Stimulated activated CD8-positive, alpha-beta memory T cell treated with anti-CD3 and anti-CD28 coated beads, Interleukin-7, amount 100 ng/mL, for 1 hour (primary cell): ENCODE measurements at places on chromosomes 12 and 14.

- no peak for DNase-seq
These were observed 67.4 kb downstream of the ADGRD1 start for GRCh38 chr12:131021154-131021541.

GRCh38 chr12:22310709-22311108 lies 23.8 kb downstream of the ST8SIA1 start:
- DNase-seq, result no peak

GRCh38 chr14:21096978-21097635 lies 1.3 kb downstream of the ZNF219 start:
- no peak for DNase-seq

- DNase-seq, result no peak
These were observed 24.6 kb downstream of the ZNF26 start for GRCh38 chr12:133010657-133011297.

- no peak for DNase-seq
These were observed 14.7 kb downstream of the METTL3 start for GRCh38 chr14:21496453-21496852.

DNA sequence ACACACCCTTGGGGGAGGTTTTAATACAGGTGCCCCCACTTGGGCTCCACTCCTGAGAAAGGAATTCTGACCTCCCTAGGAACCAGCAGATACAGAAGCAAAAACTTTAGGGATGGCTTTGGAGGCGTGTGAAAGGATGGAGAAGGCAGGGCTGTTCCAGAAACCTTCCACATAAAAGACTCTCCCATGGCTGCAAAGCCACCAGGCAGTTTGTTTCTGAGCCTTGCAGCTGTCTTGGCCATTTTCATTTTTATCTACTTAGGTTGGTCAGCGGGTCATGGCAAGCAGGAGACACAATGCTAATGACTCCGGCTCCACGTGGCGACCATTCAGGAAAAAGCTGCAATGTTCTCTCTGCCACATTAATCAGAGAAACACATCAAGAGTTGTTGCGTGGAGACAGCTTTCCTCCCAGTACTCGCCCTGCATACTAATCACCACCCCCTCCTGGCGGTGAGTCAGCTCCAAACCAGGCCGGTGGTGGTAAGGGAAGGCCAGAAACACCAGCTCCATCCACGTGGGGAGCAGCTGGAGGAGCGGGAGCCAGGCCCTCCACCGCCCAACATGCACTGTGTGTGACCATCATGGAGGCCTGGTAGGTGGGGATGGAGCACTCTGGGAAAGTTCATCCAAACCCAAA lies 30.9 kb upstream of the IRF2BPL start:
- DNase-seq, result no peak

- DNase-seq, result no peak
These were observed 104.2 kb upstream of the MAP1LC3B2 start for GRCh38 chr12:116454950-116455447.

DNA sequence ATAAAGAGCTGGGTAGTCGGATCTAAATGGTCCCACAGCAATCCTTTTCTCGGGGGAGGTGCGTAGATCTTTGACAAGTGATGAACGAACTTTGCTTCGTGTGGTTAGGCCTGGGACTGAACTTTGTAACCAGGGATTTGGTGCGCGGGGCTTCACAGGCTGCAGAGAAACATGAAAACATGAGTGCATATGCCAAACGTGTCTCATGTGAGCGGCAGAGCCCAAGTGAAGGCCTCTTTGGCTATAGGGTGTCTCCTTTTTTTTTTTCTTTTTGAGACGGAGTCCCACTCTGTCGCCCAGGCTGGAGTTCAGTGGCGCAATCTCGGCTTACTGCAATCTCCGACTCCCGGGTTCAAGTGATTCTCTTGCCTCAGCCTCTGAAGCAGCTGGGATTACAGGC lies 12.0 kb upstream of the RIOX1 start:
- no peak for DNase-seq

GRCh38 chr12:122866950-122867607 lies 28.8 kb downstream of the VPS37B start:
- no peak for DNase-seq

DNA sequence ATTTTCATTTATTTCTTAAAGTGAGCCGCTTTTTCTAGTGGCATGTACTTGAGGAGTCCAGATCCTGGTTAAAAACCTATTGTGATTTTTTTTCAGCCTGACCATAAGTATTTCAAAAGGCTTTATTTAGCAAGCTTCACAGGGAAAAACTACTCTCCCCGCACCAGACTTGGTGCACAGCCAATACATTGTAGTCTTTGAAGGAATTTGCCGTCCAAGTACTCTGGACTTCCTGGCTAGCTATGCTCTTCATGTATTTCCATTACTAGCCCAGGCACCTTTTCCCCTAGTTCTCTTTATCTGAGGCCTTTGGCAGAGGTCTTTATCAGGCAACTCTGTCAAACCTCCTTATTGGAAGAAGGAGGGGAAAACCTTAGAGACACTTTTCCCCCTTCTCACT lies 234.7 kb downstream of the CCDC91 start:
- no peak for DNase-seq

DNA sequence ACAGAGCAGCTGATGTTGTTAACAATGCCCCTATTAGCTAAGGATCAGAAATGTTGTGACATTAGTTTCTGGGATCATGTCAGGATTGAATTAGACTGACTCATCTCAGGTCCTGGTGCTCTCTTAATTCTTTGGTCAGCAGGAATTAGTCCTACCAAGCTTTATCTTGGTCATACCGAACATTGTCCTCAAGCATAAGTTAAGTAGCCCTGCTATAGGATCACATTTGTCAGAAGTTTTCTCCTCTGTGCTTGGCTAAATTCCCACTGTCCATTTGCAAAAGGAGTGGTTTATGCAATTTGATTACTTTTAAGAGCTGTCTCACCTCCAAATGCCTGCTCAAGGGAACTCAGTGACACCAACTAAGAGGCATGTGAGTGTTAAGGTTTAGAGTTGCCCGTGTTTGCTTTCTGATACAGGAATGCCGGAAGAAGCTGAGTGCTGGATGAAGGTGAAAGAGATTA lies 48.4 kb upstream of the IFNG-AS1 start:
- no peak for DNase-seq

DNA sequence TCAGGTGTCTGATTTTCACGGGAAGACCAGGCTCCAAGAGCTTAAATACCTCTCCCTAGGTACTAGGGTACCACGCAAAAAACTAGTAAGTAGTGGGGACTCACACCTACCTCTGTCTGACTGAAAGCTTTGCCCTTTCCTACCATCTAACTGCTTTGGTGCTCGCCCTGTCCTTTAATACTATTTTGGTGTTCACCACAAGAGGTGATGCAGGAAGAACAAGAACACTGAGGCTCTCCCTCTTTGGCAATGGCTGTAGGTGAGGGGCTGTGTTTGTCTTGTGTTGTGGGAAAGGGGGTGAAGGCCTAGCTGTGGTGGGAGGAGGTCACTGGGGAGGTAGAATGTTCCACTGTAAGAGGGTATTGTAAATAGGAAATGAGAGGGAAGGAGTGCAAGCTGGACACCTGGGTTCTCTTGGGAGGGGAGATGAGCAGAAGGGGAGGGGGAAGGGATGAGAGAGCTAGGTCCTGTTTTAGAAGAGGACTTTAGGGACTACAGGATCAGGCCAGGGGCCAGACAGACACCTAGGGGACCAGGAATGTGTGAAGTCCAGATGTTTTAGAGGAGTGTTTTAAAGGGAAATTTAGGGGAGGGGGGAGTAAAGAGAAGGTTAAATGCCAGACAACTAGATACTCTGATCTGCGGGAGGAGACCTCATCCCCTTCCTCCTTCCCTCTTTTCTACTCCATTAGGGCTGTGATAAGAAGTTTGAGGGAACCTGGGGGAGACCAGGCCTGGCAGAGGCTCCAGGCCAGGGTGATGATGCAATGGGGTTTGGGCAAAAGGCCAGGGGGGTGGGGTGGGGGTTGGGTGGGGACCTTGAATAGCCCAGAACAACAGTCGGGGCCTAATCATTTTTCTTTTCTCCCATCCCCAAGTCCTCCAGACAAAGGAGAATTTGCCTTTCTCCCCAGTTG lies 2.1 kb downstream of the ITGA5 start:
- DNase-seq, result no peak

DNA sequence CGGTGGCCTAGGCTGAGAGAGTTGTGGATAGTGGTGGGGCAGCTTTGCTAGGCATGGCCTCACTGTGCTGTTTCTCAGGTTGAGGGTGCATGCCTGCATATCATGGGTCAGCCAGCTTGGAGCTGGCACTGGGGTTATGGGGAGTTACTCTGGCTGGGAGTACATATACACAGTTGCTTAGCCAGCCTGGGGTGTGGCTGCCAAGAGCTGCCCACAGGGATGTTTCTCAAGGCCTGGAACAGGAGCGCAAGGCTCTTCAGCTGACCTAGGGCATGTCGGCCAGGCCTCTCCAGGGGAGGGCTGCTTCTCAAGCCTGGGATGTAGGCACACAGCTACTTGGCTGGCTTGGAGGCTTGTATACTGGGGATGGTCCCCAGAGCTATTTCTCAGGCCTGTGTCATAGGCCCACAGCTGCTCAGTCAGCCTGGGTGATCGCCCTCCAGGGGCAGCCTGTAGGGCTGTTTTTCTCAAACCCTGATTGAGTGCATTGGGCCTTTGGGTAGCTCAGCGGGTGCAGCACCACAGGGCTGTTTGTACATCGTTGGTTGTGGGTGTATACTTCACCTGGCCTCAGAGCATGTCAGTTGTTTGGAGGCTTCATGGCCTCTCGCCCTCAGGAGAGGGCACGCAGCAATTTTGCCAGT lies 114.9 kb downstream of the METTL25 start:
- DNase-seq, result no peak

DNA sequence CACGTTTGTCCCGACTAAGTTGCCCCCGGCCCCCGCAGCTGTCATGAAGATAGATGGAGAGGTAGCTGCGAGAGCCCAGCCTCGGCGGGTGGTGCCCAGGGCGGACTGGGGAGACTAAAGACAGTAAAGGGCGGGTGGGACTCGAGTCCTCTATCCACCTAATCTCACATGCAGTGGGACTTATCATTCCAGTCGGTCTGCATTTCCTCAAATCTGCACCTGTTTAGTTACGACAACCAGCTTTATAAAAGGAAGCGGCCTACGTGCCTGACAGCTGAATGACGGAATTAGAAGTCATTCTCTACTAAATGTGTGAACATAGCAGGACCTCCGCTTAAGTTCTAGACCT lies 109.8 kb upstream of the EGLN3 start:
- DNase-seq, result no peak

DNA sequence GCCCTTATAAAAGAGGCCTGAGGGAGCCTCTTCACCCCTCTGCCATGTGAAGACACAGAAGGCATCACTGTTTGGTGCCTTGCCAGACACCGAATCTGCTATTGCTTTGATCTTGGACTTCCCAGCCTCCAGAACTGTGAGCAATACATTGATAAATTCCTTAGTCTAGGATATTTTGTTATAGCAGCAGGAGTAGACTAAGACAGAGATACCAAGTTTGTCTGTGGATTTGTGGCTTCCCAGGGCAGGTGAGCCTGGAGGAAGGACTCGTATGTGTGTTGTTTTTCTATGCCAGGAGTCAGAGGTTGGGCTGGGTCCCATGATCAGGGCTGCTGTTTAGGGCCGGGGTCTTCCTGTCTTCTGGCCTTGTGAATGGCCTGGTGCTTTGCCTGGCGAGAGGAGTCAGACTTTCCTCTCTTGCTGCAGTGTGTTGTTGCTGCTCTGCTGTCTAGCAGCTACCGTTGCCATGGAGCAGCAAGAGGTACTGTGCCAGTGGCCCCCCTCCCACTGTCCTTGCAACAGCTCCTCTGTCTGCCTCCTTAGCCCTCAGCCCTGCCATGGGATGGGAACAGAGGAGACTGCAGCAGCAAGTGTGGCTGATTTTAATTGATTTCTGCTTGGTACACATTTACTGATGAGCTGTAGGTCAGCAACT lies 111.2 kb downstream of the CHST11 start:
- no peak for DNase-seq

GRCh38 chr12:70033310-70033709 lies 208.3 kb downstream of the MYRFL start:
- DNase-seq, result no peak

- DNase-seq, result no peak
These were observed 105.2 kb downstream of the TSPAN9 start for GRCh38 chr12:3182426-3182825.

- no peak for DNase-seq
These were observed 51.4 kb downstream of the SUSD6 start for GRCh38 chr14:69662636-69663299.

GRCh38 chr12:59164991-59165718 lies 244.9 kb upstream of the LRIG3 start:
- no peak for DNase-seq

- DNase-seq, result no peak
These were observed 26.5 kb upstream of the JDP2 start for GRCh38 chr14:75401361-75401760.

DNA sequence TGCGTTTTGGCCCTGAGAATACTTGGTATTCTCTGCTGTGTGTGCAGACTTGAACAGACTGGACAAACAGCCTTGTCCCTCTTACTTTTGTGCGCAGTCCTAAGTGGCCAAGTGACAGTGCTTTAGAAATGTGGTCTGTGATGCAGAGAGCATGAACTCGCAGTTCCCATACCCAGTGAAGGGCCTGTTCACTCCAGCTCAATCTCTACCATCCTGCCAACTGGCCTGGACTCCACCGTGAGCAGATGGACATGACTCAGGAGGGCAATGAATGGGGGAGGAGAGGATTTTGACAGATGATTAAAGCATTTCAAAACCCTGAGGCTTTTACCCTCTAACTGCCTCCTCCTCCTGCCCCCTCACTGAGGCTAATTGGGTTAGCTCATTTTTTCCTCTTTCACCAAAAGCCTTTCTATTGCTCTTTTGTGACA lies 62.5 kb upstream of the PYGL start:
- DNase-seq, result no peak

DNA sequence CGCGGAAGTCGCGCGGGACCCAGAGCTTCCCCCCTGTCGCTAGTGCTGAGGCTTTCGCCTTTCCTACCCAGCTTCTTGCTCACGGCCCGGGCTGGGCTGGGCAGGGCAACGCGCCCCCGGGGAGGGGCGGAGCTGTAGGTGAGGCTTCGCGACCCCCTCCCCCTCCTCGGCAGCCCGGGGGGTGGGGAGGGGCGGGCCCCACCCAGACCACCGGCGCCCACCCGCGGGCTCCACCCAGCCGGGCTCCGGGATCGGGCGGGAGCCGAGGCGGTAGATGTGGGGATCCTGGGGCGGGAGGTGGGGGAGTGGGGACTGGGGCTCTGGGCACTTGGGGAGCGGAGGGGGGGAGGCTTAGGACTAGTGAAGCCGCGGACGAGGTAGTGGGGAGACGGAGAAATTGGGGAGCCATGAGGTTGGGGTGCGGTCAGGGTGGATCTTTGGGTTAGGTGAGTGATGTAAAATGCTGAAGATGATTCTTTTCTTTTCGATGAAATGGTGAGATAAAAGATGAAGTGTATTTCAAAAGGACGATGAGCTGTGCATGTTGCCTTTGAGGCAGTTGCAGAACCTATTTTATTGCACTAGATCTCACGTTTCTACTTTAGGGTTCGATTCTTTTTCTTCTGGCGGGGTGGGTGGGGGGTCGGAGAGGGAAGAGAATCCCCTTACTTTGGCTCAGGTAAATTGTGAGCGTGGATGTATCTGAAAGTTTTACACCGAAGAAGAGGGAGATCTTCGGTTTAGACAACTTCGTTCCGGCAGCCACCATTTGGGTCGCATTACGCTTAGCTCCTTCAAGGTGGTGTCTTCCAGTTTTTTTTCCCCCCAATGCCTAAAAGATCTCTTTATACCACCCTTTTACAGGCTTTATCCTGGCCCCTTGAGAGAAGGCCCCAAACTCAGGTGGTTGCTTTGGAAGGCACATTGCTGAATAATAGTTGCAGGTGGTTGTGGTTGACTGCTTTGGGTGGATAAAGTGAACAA lies 619 bp downstream of the ERC1 start:
- peak; percentile 7 for DNase-seq

GRCh38 chr14:35341751-35342488 lies 49.7 kb downstream of the PSMA6 start:
- no peak for DNase-seq
